ENCODE measurements at places on chromosomes 5 and 9.

- DNase-seq: no peak
Measured at GRCh38 chr9:129398961-129399633, 221.0 kb upstream of the IER5L start.

DNA sequence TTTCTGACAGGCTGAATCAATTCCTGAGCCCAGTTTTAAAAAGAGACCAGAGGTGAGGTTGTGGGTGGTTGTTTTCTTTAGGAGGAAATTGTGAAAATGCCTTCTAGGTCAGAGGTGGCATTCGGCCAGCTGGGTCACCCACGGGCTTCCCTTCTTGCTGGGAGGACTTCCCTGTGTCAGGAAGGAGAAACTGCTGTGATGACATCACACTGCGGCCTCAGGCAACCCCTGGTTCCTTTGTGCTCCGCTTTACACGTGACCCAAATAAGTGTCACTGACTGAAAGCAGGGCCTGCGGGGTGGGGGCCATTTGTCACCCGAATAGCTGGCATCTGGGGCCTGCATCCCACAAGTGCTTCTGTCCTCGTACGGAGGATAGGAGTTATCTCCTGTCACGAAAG lies 39.7 kb downstream of the FABP6 start:
- DNase-seq: peak; percentile 43

DNA sequence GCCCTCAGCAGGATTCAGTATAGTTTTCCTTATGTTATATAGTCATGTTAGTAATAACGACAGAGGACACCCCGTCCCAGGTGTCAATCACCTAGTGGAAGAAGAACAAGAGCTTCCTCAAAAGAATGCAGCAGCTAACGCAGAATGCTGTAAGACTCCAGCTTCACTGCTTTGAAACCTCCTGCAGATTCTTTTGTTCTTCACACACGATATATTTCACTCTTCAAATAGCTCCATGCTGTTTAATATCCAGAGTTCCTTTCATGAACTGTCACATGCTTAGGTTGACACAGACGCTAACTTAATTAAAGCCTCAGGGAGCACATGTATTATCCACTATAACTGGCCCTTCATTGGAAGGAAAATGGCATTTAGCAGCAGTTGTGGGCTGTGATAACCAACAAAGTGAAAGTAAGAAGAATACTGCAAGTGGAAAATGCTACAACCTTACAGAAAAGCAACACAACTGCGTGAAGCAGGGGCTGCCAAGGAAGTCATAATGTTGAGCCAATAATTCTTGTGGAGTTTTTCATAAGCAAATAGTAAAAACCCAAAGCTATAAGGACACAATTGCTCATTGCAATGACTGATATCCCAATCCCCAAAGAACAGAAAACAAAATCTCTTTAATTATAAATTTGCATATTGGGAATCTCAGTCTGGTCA lies 387.5 kb downstream of the PLK2 start:
- no peak for DNase-seq

- DNase-seq: no peak
Measured at GRCh38 chr5:889075-889710, 3.4 kb downstream of the BRD9 start.

DNA sequence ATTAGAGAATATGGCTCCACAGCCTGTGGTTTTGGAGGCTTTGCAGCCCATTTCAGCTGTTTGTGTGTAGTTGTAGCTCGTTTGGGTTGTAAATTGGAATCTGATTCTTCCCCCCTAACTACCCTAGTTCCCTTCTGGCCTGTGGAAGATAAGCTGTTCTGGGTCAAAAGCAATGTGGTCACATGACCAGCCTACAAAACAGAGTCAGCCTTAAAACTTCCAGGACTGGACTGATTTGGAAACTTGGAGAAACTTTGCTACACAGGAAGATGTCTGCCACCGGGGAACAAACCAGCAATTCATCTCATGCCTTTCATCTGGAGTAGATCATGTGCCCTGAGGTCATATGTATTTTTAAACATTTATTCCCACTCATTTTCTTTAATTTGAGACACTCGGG lies 83.8 kb downstream of the DAPK1 start:
- DNase-seq: no peak

DNA sequence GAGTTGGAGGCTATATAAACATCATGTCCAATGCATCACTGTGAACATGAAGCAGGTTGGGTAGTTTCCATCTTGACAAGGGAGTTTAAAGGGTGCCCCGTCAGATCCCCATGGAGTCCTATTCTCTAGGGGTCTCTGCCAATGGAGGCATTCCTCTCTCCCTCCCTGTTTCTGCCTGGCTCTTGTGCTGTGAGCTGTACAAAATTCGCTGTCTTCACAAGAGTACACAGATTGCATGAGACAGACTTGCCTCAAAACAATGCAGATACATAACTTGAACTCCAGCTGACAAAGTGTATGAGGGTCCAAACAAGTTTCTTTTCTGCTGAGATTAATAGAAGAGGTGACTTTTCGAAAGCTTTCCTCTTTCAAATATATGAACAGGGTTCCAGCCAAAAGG lies 165.2 kb downstream of the SPOCK1 start:
- DNase-seq: no peak

GRCh38 chr5:122880749-122881148 lies 35.3 kb downstream of the SNX24 start:
- no peak for DNase-seq

DNA sequence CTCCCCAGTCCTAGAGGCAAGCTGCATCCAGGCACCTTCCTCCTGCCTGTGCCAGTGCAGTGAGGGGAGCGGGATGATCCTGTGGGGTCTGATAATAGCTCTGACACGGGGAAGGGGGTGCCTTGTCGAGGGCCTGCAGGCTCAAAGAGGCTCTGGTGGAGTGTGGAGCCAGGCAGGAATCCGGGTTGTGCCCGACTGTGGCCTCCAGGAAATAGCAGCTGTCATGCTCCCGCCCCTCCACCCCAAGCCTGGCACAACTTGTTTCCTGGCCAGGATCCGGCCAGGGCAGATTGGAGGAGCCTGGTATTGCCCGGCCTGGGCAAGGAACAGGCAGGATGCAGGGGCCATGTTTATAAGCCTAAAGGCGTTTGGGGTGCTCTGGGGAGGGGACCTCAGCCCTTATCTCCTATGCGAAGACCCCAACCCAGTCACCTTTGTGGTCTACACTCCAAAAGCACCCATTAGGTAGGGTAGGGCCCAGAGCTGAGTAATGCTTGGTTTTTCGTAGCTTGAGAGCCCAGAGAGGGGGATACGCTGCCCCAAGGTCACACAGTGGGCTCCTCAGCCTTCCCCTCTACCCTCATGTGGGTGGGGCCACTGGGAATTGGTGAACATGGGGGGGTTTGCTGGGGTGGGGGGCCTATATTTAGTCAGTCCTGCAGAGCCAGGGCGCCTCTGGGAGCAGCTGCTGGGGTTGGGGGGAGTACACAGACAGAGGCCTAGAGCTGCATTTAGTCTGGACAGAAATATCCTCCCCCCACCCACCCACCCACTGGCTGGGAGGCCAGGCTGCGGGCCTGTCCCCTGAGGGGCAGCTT lies 12.2 kb downstream of the CXXC5 start:
- DNase-seq: no peak

GRCh38 chr9:68894502-68894901 lies 119.4 kb downstream of the PRKACG start:
- DNase-seq: no peak

GRCh38 chr9:98146101-98146991 lies 27.3 kb upstream of the TRIM14 start:
- DNase-seq: peak; percentile 15

GRCh38 chr9:93011114-93011513 lies 47.4 kb upstream of the SUSD3 start:
- DNase-seq: no peak

DNA sequence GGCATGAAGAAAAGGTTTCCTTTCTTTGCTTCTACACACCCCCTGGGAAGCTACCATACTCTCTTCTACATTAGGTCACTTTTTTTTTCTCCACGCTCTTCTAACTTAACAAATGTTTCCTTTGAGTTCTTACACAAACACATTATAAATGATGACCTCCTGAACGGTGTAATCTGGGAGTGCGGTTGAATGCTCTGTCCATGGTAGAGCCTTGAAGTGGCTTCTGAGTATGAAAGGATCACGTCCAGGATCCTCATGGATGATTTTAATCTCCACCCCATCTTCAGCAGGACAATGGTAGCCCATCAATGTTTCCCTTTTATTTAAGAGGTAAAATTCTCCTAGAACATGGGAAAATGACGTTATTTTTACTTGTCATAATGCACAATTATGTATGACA lies 587.3 kb downstream of the SEMA5A start:
- DNase-seq: no peak

GRCh38 chr9:127424676-127424999 lies 456 bp downstream of the ZNF79 start:
- no peak for DNase-seq

DNA sequence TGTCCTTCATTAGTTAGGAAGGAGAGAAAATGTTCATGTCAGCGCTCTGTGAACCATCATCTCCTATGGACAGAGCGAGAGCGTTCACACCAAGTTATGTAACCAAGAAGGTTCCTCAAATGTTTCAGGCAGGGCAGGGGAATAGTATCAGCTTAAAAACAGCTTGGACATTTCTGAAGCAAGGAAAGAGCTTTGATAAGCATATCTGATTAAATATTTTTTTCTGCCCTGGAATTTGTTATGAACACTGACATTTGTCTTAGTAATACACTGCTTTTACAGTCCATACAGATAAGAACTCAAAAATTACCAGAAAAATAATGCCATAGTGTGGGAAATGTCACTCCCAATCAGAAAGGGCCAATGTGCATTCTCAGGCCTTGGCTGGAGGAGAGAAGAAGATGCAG lies 66.3 kb upstream of the LIFR start:
- DNase-seq: no peak

DNA sequence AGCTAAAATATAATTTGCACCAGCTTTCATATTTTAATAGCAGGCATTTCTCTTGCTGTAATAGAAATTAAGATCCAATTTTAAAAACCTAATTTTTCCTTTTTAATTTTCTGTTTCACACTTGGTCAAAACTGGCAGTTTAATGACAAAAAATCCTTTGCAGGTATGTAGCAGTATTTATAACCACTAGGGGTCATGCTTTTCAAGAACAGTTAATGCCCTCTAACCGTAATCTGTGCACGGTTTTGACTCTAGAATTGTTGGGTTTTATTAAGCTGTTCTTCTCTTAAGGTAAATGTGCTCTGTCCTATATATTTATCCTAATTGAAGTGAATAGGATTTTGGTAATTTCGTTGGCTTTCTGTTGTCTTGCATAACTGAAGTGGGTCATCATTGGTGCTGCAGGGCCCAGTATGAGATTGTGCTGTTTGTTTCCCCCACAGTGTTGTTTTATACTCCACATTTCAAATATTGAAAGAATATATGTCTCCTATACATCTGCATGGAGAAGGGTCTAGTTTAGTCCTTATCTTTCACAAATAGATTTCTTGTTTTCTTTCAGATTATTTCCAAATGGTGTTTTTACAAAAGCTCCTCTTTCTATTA lies 107.4 kb downstream of the SCAMP1 start:
- DNase-seq: no peak

DNA sequence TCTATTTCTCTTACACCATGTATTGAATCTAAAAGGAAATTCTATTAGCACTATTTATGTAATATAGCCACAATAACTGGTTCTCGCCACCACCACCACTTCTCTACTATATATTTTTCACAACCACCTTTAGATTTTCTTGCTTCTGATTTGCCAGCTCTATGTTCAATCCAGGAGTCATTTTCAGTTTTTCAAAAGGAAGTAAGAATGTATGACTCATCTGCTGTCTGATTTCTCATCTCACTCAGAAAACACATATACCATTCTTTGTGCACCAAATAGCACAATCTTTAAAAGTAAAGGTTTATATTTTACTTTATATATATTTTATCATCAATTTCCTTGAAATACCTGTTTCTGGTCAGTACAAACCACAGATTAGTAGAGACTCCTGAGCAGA lies 1127.5 kb downstream of the TAF11L14 start:
- DNase-seq: no peak

GRCh38 chr5:65819905-65820240 lies 97.9 kb downstream of the NLN start:
- no peak for DNase-seq

- DNase-seq: no peak
Measured at GRCh38 chr5:159657298-159657697, 259.0 kb upstream of the ADRA1B start.

GRCh38 chr9:100277166-100277979 lies 75.4 kb downstream of the TEX10 start:
- DNase-seq: no peak

DNA sequence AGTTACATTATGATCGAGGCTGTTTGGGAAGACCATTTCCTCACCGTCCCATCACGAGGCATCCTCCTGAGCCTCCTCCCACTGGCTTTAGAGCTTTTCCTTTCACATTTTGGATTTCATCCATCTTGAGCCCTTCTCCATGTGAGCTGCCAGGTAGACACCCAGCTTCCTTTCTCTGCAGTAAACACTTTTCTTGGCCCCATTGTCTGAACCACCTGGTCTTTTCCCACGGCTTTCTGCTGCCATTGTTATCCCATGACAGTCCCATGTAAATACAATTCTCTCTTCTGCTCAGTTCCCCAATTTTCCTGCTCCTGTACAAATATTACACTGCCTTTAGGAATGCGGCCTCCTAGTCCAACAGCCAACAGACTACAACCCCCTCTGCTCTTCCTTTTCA lies 24.1 kb downstream of the UBE2QL1 start:
- DNase-seq: no peak

GRCh38 chr5:113266913-113267227 lies 167.9 kb downstream of the TSSK1B start:
- DNase-seq: no peak

DNA sequence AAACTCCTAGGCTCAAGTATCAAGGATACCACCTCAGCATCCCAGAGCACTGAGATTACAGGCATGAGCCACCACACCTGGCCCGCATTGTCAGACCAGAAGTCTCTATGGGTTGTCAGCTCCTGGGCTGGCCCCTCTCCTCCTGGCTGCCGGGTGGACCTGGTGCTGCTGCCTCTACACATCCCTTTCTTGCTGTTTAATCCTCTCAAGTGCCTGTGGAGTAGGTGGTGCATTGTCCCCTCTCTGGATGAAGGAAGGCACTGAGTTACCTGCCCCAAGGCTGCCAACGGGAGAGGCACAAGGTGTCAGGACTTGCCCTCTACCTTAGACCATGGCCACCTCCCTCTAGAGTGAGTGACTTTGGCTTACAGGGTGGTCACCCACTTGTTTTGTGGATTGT lies 37.4 kb downstream of the PHF2 start:
- no peak for DNase-seq

DNA sequence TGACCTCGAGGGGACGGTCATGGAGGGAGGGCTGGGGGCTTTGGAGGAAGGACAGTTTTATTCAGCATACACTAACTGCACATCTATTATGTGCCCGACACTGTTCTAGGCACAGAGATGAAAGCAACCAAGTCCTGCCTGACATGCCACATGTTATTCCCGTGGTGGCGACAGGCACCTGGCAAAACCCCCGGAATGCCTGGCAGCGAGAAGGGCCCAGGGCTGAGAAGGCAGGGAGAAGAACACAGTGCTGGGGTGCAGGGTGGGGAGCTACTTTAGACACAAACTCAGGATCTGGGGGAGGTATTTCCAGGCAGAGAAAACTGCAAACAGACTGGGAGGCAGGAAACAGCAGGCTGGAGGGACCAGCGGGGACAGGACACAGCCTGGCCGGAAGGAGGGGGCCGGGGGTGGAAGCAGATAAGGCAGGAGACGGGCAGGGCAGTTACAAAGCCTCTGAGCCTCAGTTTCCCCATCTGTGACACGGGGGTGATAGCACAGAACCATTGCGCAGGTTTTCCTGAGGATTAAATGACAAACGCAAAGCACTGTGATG lies 77.7 kb downstream of the STK10 start:
- DNase-seq: no peak
